Activated naive CD8-positive, alpha-beta T cell treated with anti-CD3 and anti-CD28 coated beads for 36 hours (primary cell): ENCODE measurements at places on chromosomes 6 and 20. TPM values are rescaled to one million over a fixed set of nuclear protein-coding genes. Genes with fewer than 3 reads are reported as not detected.

The PRPF6 gene
- total RNA-seq, result 64.5 TPM

The C20orf204 gene
- 2.1 TPM for total RNA-seq

GRCh38 chr6:81988446-81988845 lies 236.0 kb upstream of the TENT5A start:
- no peaks in the 10 kb centered on the region for H3K4me1 ChIP-seq
- H3K4me3 ChIP-seq, result no peak overlapping the region
- no peak for DNase-seq
- no peaks in the 10 kb centered on the region for H3K27me3 ChIP-seq
- H3K27ac ChIP-seq, result no peak overlapping the region

The FAM184A gene
- total RNA-seq, result 2.7 TPM

The IL17A gene
- not detected for total RNA-seq

GRCh38 chr6:80733641-80734040 lies 627.2 kb downstream of the BCKDHB start:
- H3K4me3 ChIP-seq, result no peak overlapping the region
- H3K27me3 ChIP-seq, result no peaks in the 10 kb centered on the region
- no peaks in the 10 kb centered on the region for H3K4me1 ChIP-seq
- H3K27ac ChIP-seq, result no peak overlapping the region

DNA sequence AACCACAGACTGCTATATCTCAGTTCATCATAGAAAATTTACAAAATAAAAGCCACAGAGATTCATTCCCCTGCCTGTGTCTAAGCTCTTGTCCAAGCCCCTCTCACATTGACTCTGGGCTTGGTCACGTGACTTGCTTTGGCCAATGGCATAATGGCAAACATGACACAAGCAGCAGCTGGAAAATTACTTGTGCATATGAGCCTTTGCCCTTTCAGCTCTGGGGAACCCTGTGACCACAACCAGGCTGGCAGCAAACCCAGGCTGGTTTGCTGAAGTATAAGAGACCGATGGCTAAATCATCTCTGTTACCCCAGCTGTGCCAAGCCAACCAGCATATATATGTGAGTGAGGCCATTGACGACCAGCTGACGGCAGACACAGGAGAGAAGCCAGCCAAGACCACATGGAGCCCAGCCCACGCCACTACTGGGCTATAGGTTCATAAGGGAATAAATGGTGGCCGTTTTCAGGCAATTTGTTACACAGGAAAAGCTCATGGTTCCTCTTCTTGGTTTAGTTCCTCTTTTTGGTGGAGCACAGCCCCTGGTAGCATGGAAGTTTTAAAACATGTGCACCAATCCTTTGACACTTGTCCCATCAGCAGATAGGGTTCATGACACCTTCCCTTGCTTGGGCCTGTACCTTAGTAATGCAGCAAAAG lies 31.8 kb upstream of the RSPO4 start:
- no peak overlapping the region for H3K4me3 ChIP-seq
- H3K4me1 ChIP-seq, result peaks cover 7% of the 10 kb centered on the region
- no peak overlapping the region for H3K27ac ChIP-seq
- no peaks in the 10 kb centered on the region for H3K36me3 ChIP-seq

DNA sequence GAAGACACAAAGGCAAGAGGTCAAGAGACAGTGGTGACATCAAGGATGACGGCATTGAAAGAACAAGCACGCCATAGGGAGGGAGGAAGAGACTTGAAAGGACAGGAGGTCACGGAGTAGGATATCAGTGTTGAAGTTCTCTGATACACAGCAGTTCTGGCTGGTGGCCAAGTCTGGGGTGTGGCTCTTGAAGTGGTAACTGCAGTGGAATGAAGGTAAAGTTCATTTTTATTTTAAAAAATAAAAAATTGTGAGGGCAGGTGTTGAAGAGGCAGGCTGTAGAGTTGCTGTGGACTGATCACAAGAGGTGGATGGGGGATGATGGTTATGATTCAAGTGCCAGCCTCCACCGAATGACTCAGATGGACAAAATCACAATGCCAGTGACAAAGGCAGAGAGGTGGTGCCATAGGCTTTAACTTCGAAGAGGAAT lies 53.2 kb upstream of the BMP2 start:
- no peak for DNase-seq

The STX11 gene
- total RNA-seq, result 39.0 TPM

DNA sequence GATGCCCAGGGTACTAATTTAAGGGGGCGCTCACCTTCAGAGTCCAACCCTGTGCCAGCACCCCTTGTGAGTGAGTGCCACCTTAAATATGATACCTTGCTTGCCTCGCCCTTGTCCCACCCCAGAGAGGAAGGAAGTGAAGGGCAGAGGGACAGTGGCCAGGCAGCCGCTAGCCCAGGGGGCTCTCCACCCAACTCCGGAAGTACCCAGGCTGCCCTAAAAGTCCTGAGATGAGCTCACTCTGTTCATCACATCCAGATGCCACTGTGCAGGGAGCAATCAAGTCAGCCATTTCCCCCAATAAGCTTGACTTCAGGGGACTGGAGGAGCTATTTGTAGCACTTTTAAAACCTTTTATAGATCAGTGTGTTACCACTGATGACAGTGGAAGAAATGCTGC lies 25.0 kb upstream of the STX16 start:
- H3K27me3 ChIP-seq, result no peaks in the 10 kb centered on the region
- no peaks in the 10 kb centered on the region for H3K36me3 ChIP-seq
- H3K4me3 ChIP-seq, result no peak overlapping the region
- no peaks in the 10 kb centered on the region for H3K4me1 ChIP-seq

The RAD21L1 gene
- total RNA-seq, result not detected

The PI16 gene
- total RNA-seq, result 0.18 TPM

- peaks cover 6% of the 10 kb centered on the region for H3K27me3 ChIP-seq
- no peaks in the 10 kb centered on the region for H3K36me3 ChIP-seq
- no peak overlapping the region for H3K4me3 ChIP-seq
- H3K4me1 ChIP-seq, result peaks cover 4% of the 10 kb centered on the region
- no peak for DNase-seq
These were observed 218.1 kb downstream of the LRFN2 start for GRCh38 chr6:40369042-40369441.

The TMEM244 gene
- not detected for total RNA-seq

- peaks cover 13% of the 10 kb centered on the region for H3K4me1 ChIP-seq
- H3K36me3 ChIP-seq, result no peaks in the 10 kb centered on the region
- H3K27me3 ChIP-seq, result peaks cover 7% of the 10 kb centered on the region
- H3K4me3 ChIP-seq, result no peak overlapping the region
- DNase-seq, result no peak
These were observed 122.9 kb downstream of the RNF144B start for GRCh38 chr6:18509871-18510643.

DNA sequence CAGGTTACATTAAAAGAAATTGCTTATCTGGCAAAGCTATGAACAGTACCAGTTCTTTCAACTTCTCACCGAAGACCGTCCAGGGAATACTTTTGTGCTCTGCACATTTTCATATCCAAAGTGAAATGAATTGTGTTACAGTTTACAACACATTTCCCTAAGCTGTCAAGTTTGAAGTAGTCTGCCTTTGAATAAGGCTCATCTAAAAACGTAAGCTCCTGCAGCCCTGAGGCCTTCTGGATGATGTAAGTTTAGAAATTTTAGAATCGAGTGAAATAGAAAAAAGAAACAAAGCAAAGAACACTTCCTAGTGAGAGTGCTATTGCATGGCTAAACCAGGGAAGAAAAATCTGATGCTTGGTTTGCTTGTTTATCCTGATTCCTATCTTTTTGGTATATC lies 653.8 kb downstream of the MMUT start:
- no peak for DNase-seq
- H3K4me1 ChIP-seq, result no peaks in the 10 kb centered on the region
- H3K27me3 ChIP-seq, result no peaks in the 10 kb centered on the region
- H3K36me3 ChIP-seq, result no peaks in the 10 kb centered on the region
- no peak overlapping the region for H3K27ac ChIP-seq

GRCh38 chr6:98787435-98787834 lies 46.9 kb upstream of the POU3F2 start:
- DNase-seq, result no peak
- peaks cover 48% of the 10 kb centered on the region for H3K27me3 ChIP-seq
- H3K36me3 ChIP-seq, result no peaks in the 10 kb centered on the region
- no peak overlapping the region for H3K4me3 ChIP-seq
- no peaks in the 10 kb centered on the region for H3K4me1 ChIP-seq

The FKBP1A gene
- total RNA-seq, result 324 TPM

DNA sequence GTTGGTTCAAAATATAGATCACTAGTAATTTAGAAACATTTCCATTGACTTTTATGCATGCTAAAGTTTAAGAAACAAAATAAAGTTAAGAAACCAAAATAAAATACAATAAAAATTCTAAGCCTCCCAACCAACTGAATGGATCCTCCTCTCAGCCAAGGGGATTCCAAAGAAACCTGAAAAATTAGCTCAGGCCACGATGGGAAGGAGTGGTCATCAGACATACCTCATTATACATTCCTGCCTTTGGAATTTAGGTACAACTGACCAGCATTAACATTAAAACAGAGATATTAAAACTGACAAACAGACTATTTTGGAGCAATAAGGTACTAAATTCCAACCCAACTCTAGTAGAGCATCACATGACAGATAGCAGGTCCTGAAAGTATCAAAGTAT lies 275.2 kb downstream of the PKHD1 start:
- peaks cover 3% of the 10 kb centered on the region for H3K27me3 ChIP-seq
- H3K27ac ChIP-seq, result no peak overlapping the region
- no peak overlapping the region for H3K4me3 ChIP-seq
- H3K36me3 ChIP-seq, result no peaks in the 10 kb centered on the region
- no peak for DNase-seq

The RAB44 gene
- not detected for total RNA-seq

DNA sequence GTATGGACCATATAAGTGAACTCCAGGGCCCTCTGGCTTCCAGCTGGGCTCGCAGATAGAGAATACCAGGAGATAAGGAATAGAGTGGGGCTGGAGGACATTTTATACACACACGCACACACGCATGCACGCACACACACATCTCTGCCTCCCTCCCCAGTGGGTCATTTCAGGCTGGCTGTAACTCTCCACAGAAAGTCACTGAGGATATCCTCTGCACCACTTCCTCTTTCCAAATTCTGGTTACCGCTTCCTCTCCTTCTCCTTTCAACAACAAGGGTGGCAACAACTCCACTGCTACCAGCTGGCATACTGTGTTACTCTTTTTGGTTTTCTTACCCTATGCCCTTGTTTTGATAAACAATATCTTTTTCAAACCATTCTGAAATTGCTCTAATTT lies 280.2 kb downstream of the COL12A1 start:
- peaks cover 2% of the 10 kb centered on the region for H3K27me3 ChIP-seq
- no peaks in the 10 kb centered on the region for H3K4me1 ChIP-seq
- no peak for DNase-seq
- no peak overlapping the region for H3K4me3 ChIP-seq
- no peak overlapping the region for H3K27ac ChIP-seq
- H3K36me3 ChIP-seq, result no peaks in the 10 kb centered on the region

The PNLDC1 gene
- 0.31 TPM for total RNA-seq

The ZNF311 gene
- 1.0 TPM for total RNA-seq

GRCh38 chr20:41003143-41003935 lies 25.3 kb upstream of the TOP1 start:
- peak; percentile 62 for DNase-seq
- peak overlapping the region; percentile 93 for H3K27ac ChIP-seq
- peak overlapping the region; percentile 40 for H3K4me3 ChIP-seq
- no peaks in the 10 kb centered on the region for H3K36me3 ChIP-seq
- no peaks in the 10 kb centered on the region for H3K27me3 ChIP-seq

The KIF13A gene
- not detected for total RNA-seq

DNA sequence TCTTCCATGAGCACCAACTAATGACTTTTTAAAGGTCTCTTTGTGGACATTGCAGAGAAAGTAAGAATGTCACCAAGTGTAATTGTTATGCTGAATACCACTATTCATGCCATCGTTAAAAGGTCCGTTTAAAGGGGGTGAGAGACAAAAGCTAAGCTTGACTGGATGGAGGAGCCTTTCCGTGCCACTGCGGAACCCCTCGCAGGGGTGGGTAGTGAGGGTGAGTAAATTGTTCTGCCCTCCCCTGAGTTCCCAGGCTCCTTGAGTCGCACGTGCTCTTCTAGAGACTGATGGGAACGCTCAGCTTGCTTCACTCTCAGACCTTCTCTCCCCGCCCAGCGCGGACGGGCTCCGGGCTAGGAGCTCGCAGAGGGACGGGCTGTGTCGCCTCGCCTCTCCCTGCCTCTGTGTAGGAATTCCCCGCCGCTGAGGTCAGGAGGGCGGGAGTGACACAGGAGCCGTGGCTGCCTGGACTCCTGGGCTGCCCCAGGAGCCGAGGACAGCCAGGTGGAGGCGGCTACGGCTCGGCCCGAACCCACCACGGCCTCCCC lies 314.8 kb upstream of the QKI start:
- H3K27me3 ChIP-seq, result no peaks in the 10 kb centered on the region
- DNase-seq, result no peak
- H3K27ac ChIP-seq, result no peak overlapping the region
- no peak overlapping the region for H3K4me3 ChIP-seq

The OTOR gene
- total RNA-seq, result not detected

The ANKEF1 gene
- 3.6 TPM for total RNA-seq
